ENCODE measurements at places on chromosomes 3 and 15.

GRCh38 chr3:41502023-41502422 is 302.7 kb downstream of the CTNNB1 start:
- DNase-seq: no peak

DNA sequence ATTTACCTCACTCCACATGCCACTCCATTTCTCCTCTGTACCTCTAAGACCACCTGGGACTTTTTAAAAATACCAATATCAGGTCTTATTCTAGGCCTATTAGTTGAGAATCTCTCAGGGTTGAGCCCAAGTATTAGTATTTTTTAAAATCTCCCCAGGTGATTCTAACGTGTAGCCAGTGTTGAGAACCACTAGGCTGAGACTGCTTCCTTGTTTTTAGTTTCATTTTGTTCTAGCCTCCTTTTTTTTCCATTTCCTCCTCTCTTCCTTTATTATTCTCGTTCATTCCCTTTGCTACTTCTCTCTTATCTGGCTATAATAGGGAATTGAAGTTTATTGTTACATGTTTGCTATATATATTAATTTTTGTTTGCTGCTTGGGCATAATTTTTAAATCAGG is 217.8 kb upstream of the CD96 start:
- no peak for DNase-seq

DNA sequence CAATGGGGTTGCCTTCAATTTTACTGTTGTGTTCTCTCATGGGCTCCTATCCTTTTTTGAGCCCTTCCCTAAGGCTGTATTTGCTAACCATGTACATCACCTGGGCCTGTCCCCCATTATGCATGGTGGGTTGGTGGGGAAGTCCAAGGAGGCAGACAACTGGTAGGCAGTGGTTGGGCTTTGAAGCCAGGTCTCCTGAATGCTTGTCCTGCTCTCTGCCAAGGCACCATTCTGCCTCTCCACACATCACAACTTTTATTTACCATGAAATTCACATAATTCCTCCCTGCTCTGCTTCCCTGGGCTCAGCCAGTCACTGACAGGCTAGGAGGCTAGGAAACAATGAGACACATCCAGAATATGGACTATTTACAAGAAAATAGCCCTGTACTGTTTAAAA is 41.0 kb upstream of the COPB2 start:
- DNase-seq: no peak

GRCh38 chr15:87343966-87344365 is 912.6 kb downstream of the NTRK3 start:
- no peak for DNase-seq

DNA sequence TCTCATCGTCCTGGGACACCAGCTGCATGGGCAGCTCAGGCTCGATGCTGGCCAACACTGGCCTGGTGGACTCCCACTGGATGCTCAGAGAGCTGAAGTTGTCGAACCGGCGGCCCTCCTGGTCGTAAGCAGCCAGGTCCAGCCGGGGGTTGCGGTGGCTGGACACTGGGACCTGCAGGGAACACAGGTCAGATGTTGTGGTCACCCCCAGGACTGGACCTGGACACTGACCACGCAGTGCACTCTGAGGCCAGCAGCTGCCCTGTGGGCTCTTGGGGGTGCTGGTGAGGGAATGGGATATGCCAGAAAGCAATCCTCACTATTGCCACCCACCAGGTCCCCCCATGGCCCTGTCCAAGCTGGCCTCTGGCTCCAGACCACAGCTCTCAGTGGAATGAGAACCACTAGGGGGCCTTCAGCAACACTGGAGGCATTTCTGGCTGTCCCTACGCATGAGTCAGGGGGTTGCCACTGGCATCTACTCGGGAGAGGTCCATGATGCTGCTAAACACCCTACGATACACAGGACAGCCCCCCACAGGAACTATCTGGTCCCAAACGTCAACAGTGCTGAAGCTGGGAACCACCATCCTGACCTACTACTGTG is 66.1 kb downstream of the NUP210 start:
- peak; percentile 18 for DNase-seq

DNA sequence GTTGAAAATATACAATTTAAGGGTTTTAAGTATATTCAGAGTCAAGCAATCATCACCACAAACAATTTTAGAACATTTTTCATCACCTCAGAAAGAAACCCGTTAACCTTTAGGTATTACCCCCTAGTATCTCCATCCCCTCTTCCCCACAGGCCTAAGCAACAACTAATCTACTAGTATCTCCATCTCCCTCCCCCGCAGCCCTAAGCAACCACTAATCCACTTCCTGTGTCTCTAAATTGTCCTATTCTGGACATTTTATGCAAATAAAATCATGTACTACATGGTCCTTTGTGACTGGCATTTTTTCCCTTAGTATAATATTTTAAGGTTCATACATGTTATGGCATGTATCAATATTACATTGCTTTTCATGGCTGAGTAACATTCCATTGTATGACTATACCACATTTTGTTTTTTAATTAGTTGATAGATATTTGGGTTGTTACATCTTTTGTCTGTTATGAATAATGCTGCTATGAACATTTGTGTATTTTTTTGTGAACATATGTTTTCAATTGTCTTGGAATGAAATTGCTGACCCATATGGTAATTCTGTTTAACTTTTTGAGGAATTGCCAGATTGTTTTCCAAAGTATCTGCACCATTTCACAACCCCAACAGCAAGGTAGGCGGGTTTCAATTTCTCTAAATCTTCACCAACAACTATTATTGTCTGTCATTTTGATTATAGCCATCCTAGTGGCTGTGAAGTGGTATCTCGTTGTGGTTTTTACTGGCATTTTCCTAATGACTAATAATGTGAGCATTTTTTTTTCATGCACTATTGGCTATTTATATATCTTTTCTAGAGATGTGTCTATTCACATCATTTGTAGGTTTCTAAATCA is 215.6 kb upstream of the CD96 start:
- DNase-seq: peak; percentile 76

- DNase-seq: peak; percentile 77
Measured at GRCh38 chr3:47522082-47522987, 8.8 kb upstream of the ELP6 start.

GRCh38 chr3:46935989-46936558 is 40.5 kb downstream of the CCDC12 start:
- no peak for DNase-seq

DNA sequence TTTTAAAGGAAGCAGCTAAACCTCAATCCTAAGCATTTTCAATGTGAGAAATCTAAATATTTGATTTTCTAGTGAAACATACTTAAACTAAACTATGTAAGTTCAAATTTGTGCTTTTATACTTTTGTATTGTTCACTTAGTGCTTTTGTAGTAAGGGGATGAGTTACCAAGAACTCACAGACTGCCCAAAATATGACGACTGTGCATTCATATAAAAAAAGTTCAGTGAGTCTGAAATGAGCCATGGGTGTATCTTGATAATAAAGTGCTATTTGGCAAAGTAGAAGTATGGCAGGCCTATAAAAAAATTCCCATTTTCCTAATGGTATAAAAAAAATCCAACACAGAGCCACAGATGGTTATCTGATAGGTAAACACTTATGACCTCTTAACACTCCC is 66.2 kb downstream of the NPTN start:
- DNase-seq: no peak

- peak; percentile 71 for DNase-seq
Measured at GRCh38 chr3:157130467-157131251, 29.3 kb downstream of the CCNL1 start.

GRCh38 chr3:39990532-39990931 is 181.1 kb downstream of the MYRIP start:
- DNase-seq: peak; percentile 12

GRCh38 chr3:37606472-37606871 is 255.2 kb upstream of the CTDSPL start:
- DNase-seq: no peak

DNA sequence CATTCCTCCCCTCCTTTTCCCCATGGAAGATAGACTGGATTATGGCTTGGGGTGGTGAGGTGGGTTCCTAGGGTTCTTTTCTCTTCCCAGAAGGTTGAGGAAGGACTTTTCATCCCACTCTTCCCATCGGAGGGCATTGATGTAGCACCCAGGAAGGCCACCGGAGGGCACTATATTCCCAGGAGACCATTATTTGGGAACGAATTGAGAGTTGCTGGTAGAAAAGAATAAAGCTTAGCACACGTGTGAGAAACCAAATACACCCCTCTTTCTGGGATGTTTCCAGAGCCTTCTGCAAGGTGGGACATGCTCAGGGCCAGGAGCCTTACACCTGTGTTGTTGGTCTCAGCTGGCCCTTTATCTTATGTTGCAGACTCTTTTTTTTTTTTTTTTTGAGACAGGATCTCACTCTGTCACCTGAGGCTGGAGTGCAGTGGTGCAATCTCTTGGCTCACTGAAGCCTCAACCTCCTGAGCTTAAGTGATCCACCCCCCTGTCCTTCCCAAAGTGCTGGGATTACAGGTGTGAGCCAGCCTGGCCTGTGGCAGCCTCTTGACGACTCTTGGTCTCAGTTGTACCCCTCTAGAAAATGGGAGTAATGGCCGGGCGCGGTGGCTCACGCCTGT is 6.3 kb upstream of the CDC25A start:
- peak; percentile 24 for DNase-seq

- peak; percentile 81 for DNase-seq
Measured at GRCh38 chr15:52503788-52504496, 24.7 kb downstream of the MYO5A start.

DNA sequence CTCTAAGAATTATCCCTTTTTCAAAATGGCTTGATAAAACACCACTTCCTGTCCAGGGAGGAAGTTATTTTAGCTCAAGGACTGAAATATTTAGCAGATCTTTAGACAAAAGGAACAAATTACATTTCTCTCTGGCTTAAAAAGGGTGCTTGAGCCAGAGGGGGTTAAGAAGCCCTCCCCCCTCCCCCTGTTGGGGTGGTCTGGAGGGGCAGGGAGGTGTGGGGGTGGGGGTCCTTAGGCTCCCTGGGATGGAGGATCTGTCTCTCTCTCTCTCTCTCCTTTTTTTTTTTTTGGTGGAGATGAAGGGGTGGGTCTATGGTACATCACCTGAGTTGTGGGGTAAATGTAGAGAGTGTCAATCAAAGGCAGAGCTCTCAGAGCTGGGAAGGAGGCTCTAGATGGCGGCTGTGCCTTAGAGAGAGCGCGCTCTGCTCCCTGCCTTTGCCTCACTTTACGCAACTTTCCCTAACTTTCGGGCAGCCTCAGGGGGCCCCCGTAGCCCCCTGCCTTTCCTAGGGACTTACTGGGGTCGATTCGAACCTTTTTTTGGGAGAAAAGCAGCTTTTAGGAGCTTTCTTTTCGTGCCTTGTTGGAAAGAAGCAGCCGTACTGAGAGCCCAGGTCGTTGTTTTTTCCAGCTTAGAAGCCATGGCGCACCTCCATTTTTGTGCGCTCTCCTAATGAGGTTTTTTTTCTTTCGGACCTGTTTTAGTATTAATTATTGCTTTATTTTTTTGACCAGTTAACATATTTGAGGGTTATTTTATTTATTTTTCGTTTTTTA is at the start of gene CHD2:
Gene CHD2 (plus strand): TSS at position 377 of the 783 bp plus-strand sequence. CDS start 914 bp downstream, outside the sequence.
- DNase-seq: peak; percentile 79

- no peak for DNase-seq
Measured at GRCh38 chr15:91866971-91867372, 13.5 kb downstream of the SLCO3A1 start.

- no peak for DNase-seq
Measured at GRCh38 chr3:63644212-63644797, 8.2 kb upstream of the SNTN start.

DNA sequence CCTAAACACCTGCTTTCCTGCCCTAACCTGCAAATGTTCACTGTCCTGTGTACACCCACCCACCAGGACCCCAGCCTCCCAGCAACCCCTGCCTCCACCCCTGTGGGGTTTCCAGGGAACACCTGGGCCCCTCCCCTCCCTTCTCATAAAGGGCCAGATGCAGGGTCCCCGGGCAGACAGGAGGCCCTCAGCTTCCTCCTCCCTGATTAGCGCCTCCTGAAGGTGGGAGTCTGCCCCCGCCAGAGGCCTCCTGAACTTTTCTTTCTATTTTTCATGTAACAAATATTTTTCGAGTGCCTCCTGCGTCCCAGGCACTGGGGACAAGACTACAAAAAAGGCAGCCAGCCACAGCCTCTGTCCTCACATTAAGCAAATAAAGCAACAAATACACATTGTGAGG is 135.4 kb upstream of the LINGO1 start:
- no peak for DNase-seq

DNA sequence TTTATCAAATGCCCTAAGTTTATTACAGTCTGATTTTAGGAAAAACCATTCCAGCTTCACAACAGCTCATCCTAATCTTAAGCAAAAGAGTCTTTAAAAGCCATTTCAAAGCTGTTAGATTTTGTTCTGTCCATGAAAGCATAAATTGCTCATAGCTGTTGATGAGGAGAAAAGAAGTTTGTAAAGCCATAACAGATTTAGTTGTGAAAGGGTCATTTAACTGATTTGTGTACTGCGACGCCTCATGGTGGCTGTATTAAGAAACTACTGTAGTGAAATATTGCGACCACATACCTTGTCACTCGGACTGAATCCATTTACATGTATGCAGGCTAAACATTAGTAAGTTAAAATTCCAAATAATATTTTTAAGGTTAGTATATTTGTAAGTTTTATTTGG is 20.9 kb downstream of the BBX start:
- no peak for DNase-seq

- peak; percentile 14 for DNase-seq
Measured at GRCh38 chr3:129399895-129400357, 28.5 kb downstream of the EFCAB12 start.

Measured in astrocyte (in vitro differentiated cells and primary cell).